Hair follicle dermal papilla cell (primary cell): ENCODE measurements at places on chromosomes 7 and 10. TPM values are rescaled to one million over a fixed set of nuclear protein-coding genes. Genes with fewer than 3 reads are reported as not detected.

The CELF2 gene
- total RNA-seq = 24.7 and 26.1 TPM in 2 replicates

The RET gene
- 2.4 and 4.1 TPM in 2 replicates for total RNA-seq

The BTBD16 gene
- total RNA-seq = not detected in 2 replicates

The WIPF3 gene
- not detected in 2 replicates for total RNA-seq

The PRSS37 gene
- total RNA-seq = not detected in 2 replicates

The ACSM6 gene
- total RNA-seq = not detected in 2 replicates

The FAM13C gene
- total RNA-seq = 0.49 and 1.6 TPM in 2 replicates

The NUDCD3 gene
- 65.1 and 68.0 TPM in 2 replicates for total RNA-seq

The HECW1 gene
- 2.3 and 3.4 TPM in 2 replicates for total RNA-seq

The GATA3 gene
- total RNA-seq = not detected in 2 replicates

The HOXA2 gene
- 0.12 and 0.32 TPM in 2 replicates for total RNA-seq

The STEAP4 gene
- 1.5 and 1.8 TPM in 2 replicates for total RNA-seq

The AKR1D1 gene
- not detected in 2 replicates for total RNA-seq

The CCDC3 gene
- 0.36 and 1.5 TPM in 2 replicates for total RNA-seq

The SAMD9L gene
- total RNA-seq = 26.8 and 39.3 TPM in 2 replicates

The TSPAN12 gene
- total RNA-seq = 1.1 and 2.1 TPM in 2 replicates

The LAMB4 gene
- total RNA-seq = 0.24 and 0.65 TPM in 2 replicates

The SEMA3D gene
- 32.7 and 40.4 TPM in 2 replicates for total RNA-seq

The GLRX3 gene
- 40.7 and 46.4 TPM in 2 replicates for total RNA-seq

The VSTM2A gene
- total RNA-seq = not detected in 2 replicates

The SFTPA1 gene
- not detected in 2 replicates for total RNA-seq

The TMEM178B gene
- total RNA-seq = under 0.01 TPM in 2 replicates

The CYP2C19 gene
- not detected in 2 replicates for total RNA-seq

The TAS2R41 gene
- total RNA-seq = 0.49 TPM in 1 of 2 replicates, not detected in the other

The RBM20 gene
- total RNA-seq = 0.12 and 0.16 TPM in 2 replicates

The CFAP43 gene
- 0.32 and 0.36 TPM in 2 replicates for total RNA-seq

The SP8 gene
- not detected in 2 replicates for total RNA-seq

The FGL2 gene
- total RNA-seq = 0.16 and 0.49 TPM in 2 replicates

The GCK gene
- total RNA-seq = 0.36 and 1.1 TPM in 2 replicates

The HK1 gene
- total RNA-seq = 141 and 167 TPM in 2 replicates

The NEURL1 gene
- total RNA-seq = 0.12 and 0.16 TPM in 2 replicates
